D341Med (cell line): ENCODE measurements at places on chromosomes 13 and 19.

- DNase-seq = peak; percentile 90
Measured at GRCh38 chr19:1000095-1000494, at the start of gene GRIN3B. Gene GRIN3B (plus strand): TSS chr19:1000419. CDS start chr19:1000438, 19 bp downstream.

- DNase-seq = no peak
Measured at GRCh38 chr19:49217382-49217781, 59.8 kb downstream of the TRPM4 start.

GRCh38 chr13:77827332-77827731 lies 91.3 kb downstream of the EDNRB start:
- no peak for DNase-seq

- no peak for DNase-seq
Measured at GRCh38 chr13:46624353-46624752, 71.4 kb downstream of the LRCH1 start.

DNA sequence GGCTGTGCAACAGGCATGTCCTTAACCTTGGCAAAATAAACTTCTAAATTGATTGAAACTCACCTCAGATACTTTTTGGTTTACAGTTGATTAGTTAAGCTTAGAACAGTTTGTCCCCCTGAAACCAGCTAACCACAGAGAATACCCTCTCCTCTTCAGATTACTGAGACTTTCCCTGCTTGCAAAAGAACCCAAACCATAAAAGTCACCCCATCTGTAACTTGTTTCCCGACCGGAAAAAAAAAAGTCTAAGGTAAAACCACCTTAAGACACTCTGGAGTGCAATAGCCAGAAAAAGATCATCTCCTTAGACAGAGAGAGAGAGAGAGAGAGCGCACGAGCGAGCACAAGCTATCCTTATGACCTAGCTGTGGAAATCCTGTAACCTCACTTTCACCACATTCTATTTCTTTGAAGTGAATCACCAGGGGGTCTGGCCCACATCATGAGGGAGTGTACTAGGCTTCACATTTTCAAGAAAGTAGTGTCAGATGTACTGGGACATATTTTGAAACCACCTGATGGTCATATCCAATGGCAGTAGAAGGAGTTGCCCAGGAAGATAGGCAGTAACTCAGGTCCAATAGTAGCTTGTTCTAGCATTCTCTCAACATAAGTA lies 11.1 kb upstream of the GTF2F2 start:
- DNase-seq = no peak

DNA sequence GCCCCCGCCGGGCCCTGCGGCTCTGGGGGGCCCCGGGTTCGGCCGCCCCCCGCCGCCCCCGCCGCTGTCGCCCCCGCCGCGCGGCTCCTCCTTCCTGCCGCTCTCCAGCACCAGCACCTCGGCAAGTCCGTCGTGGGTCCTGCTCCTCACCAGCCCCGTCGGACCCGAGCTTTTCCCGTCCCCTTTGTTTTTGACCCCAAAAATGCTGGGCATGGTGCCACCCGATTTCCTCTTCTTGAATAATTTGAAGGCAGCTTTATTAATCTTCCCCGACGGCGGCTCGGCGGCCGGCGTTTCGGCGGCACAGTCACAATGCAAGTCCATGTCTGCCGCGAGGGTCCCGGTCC lies 945 bp downstream of the AMER2 start:
- no peak for DNase-seq

- DNase-seq = no peak
Measured at GRCh38 chr19:14096272-14096992, 5.9 kb upstream of the SAMD1 start.

DNA sequence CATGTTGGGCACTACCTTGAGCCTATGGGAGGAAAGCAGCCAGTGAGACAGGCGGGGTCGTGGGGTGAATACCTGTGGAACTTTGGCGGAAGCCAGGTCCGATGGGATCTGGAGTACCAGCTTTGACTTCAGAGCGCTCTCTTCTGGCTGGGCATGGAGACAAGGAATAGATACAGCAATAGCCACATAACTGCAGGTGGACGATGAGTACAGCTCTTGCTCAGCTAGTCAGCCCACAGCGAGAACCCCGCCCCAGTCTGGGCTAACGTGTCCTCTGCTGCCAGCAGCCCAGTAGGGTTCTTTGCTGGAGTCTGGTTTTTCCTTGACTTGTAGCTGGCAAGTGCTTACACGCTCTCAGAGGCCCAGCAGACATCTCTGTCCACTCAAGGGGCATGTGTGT lies 83.4 kb downstream of the SIPA1L3 start:
- DNase-seq = no peak

GRCh38 chr13:84844473-84844872 lies 954.7 kb downstream of the SLITRK6 start:
- DNase-seq = peak; percentile 22

GRCh38 chr19:19559931-19560330 lies 21.9 kb downstream of the CILP2 start:
- DNase-seq = no peak

DNA sequence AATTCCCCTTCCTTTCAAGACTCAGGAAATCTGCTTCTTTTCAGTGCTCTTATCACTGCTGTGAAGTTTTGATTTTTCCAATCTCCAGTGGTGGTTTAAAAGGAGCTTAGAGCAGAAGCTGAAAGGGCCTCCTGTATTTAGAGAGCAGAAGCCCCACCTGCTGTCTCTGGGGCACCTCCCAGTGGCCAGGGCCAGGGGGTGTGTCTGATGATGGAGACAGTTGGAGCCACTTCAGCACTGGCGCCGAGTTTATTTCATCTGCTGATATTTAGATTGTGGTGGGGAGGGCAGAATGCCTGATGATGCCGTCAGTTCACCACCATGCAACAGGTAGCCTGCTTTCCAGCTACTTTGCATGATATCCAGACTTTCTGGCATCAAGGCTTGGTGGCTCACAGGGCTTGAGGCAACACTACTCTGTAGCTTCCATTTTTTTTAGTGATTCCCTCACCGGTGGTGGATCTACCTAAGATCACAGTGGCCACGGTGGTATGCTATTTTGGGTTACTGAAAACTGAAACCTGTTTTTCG lies 371.9 kb downstream of the KCNRG start:
- peak; percentile 64 for DNase-seq

DNA sequence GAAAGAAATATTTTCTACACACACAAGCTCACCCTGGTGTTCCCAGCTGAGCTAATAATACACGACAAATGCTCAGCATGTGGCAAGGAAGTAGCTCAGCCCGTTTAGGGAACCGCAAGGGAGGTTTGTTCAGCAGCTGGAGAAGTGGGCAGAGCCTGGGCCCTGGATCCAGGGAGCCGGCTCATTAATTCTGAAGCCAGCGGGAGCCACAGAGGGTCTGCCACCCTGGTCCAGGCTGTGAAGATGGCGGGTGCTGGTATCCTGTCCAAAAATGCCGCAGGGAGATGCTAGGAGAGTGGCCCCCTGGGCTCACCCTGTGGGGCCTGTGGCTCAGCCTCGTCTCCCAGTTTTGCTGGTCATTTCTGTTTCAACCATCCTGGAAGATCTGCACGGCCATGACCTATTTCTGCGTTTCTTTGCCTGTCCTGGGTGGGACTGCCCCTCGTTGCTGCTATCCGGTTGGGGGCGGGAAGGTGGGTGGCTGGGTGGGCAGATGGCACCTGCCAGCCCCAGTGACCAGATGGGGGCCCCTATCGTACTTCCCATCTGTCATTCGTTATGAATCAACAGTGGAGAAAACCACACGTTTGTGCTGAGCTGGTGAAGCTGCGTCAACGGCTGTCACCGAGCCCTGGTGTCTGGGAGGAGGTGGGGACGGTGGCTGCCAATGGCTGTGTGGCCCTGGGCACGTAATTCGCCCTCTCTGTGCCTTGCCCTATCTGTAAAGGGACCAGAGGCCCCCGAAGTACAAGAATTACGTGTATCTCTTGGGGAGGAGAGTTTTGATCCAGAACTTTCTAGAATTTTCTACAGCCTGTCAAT lies 2.7 kb upstream of the GNA15 start:
- no peak for DNase-seq

GRCh38 chr13:98822225-98822606 lies 69.7 kb upstream of the SLC15A1 start:
- DNase-seq = no peak

- DNase-seq = no peak
Measured at GRCh38 chr13:41691274-41691673, 233.9 kb downstream of the RGCC start.

GRCh38 chr19:34220472-34221063 lies 33.8 kb upstream of the GARRE1 start:
- DNase-seq = peak; percentile 62

DNA sequence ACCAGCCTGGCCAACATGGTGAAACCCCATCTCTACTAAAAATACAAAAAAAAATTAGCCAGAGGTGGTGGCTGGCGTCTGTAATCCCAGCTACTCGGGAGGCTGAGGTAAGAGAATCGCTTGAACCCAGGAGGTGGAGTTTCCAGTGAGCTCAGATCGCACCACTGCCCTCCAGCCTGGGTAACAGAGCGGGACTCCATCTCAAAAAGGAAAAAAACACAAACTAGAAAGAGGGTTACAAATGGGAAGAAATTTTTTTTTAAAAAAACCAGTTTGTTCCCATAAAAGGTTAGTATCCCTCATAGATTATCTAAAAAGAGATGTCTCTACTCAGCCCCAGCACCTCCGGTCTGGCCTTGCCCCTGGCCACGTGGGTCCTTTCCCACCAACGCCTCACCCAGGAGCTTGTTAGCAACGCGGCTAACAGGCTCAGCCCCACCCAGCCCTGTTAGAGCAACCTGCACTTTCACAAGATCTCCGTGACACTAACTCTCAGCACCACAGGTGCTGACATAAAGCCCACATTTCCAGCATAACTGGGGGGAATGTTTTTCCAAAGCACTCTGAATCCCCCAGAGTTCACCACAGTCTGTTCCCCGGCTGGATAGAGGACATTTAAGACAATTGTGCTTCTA lies 4.3 kb downstream of the DMKN start:
- DNase-seq = no peak

DNA sequence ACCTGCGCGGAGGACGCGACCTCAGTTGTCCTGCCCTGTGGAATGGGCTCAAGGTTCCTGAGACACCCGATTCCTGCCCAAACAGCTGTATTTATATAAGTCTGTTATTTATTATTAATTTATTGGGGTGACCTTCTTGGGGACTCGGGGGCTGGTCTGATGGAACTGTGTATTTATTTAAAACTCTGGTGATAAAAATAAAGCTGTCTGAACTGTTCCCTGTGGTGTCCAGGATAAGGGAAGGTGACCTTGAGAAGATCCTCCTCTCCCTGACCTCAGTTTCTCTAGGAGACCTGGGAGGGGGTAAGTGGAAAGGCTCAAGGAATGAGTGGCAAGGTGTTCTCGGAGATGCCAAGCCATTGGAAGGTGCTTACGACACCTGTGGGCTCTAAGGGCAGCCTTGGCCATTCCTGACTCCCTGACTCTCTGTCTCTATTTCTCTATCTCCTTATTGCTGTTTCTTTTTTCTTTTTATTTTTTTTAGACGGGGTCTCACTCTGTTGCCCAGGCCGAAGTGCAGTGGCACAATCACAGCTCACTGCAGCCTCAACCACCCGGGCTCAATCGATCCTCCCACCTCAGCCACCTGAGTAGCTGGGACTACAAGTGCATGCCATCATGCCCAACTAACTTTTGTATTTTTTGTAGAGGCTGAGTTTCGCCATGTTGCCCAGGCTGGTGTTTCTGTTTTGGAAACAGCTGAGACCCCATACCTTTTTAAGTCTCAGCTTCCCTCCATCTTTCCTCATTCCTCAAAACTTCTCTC lies 3.2 kb downstream of the GDF15 start:
- DNase-seq = no peak

- no peak for DNase-seq
Measured at GRCh38 chr19:58516964-58517833, 2.4 kb downstream of the ZBTB45 start.

GRCh38 chr13:98910501-98910951 lies 67.3 kb downstream of the DOCK9 start:
- no peak for DNase-seq

- DNase-seq = no peak
Measured at GRCh38 chr19:51364200-51365106, 1.7 kb downstream of the ETFB start.

- peak; percentile 81 for DNase-seq
Measured at GRCh38 chr19:4722671-4723594, 709 bp downstream of the DPP9 start.

- DNase-seq = no peak
Measured at GRCh38 chr19:6402837-6403608, 10.1 kb upstream of the GTF2F1 start.

GRCh38 chr19:51386882-51387520 lies 773 bp downstream of the LIM2 start:
- DNase-seq = no peak

DNA sequence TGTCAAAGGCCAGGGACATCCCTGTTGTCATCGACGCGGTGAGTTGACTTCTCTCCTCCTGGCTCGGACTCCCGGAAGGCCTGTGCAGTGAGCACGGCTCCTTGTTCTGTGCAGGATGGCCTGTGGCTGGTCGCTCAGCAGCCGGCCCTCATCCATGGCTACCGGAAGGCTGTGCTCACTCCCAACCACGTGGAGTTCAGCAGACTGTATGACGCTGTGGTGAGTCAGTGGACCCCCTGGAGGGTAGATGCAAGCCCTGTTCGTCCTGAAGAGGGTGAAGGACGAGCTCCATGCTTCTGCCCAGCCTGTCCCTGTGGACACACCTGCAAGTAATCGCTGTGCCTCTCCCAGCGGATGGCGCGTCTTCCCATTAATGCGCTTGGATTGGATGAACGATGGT lies 19.2 kb downstream of the NAXD start:
- DNase-seq = no peak
